ENCODE measurements at places on chromosomes 5 and 9. TPM values are rescaled to one million over a fixed set of nuclear protein-coding genes. Genes with fewer than 3 reads are reported as not detected.

The NRARP gene
- 0.75 TPM for total RNA-seq

The GPR21 gene
- total RNA-seq, result 0.58 TPM

The F12 gene
- 1.5 TPM for total RNA-seq

The EMB gene
- 181 TPM for total RNA-seq

The CNTLN gene
- total RNA-seq, result 0.28 TPM

The ADAMTS13 gene
- 2.1 TPM for total RNA-seq

The REEP2 gene
- total RNA-seq, result 0.76 TPM

The ZNF354C gene
- 5.1 TPM for total RNA-seq
